Esophagus squamous epithelium (tissue), 5 donors: ENCODE measurements at places on chromosomes 6 and 20.

DNA sequence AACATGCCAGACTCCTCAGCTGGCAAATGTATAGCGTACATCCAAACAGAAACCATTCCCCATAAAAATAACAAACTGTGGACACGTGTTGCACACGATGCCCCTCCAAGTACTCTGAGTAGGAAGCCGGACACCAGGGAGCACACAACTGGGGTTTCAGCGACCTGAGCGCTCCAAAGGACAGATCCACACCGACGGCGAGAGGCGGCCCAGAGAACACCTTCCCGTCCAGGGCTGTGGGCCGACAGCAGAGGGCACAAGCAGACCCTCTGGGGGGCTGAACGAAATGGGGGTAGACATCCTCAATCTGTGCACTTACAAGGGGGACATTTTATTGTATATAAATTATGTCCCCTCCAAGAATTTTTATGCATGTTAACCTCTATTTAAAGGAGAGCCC is 24.7 kb downstream of the TAF4 start:
- no peak for DNase-seq

DNA sequence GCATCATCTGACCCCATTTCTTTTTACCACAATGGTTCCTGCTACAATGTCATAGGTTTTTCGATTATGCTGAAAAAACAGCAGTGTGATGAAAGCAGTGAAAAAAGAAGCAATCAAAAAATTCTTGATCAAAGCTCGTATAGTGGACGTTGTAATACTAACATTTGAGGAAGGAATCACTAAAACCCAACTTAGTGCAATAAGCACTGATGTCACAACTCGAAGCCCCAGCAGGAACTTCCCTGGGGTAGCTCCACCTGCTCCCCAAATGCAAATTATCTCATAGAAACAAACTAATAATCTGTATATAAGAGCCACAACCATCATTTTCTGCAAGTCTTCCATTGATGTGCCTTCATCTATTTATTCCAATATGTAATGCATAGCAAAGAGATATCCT is 285.6 kb upstream of the SGK1 start:
- no peak for DNase-seq

GRCh38 chr6:21626756-21627155 is 33.2 kb downstream of the SOX4 start:
- no peak for DNase-seq

- no peak for DNase-seq
These were observed 125.2 kb downstream of the SULF2 start for GRCh38 chr20:47659904-47660601.

DNA sequence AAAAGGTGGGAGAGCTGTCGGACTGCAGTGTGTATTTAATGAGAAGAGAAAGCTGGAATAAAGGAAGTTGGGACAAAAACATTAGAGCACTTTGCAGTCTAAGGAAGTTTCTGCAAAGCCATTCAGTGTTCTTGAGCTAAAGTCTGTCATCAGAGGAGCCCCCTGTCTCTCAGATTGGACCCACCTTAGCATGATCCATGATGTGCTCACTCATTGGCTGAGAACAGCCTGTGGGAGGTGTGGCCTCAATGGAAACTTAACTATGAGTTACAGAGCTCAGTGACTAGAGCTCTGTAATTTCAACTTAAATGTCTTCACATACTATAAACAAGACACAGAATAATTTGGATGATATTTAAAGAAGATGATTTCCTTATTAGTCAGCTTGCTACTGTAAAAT is 437.0 kb downstream of the BTBD3 start:
- no peak for DNase-seq

DNA sequence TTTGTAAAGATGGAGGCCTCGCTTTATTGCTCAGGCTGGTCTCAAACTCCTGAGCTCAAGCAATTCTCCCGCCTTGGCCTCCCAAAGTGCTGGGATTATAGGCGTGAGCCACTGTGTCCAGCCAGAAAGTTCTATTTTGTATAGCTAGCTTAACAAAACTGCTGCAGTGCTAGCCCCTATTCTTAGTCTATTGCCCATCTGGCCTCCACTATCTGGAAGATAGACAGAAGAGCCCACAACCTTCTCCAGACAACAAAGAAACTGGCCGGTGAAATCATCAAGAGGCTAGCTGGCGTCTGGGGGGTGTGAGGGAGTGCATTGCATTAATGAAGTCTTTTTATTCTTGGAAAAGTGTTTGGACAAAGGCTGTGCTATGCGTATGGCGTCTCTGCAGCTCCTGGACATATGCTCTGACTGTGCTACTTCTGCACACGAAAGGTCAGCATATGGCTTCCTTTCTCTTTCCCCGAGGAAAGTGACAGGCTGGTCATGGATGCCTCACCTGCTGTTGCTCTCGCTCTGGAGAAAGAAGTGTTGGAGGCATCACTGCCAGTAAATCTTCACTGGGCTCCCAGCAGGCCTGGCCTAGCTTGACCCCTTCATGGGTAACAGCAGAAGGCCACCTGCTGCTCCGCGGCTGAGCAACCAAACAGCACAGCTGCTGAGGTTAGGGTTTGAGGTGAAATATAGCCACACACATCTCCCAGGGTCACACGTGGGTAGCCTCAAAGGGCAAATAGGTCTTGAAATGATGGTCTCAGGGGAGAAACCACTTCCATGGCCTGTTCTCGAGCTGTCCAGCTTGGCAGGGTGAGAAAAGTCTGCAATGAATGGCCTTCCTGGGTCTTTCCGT is 95.1 kb upstream of the IYD start:
- no peak for DNase-seq

GRCh38 chr20:58402305-58402704 is 13.3 kb downstream of the VAPB start:
- DNase-seq: no peak

DNA sequence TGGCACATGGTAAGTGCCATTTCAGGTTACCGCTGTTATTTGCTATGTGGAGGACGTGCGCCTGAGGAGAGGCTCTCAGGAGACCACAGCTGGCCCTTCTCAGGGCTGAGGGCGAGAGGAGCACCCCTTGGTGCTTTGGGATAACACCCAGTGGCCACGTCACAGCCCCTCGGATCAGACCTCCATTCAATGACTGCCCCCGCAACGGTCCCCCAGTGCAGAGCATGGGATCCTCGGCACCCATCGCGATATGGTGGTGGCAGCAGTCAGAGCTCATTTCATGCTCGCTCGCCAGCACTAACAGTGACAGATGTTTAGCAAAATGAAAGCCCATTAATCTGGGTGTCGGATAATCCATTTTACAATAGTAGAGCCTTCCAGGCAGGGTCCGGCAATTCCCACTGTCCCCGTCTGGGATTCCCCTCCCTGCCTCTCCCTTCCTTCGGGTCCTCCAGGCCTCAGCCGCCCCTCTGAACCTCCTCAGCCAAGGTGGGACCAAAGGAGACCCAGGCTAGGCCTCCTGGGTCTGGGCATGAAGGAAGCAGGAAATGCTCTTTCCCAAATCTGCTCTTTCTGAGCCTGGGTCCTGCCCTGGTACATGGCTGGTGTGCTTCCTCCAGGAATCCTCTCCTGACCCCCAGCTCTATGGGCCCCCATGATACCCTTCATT is 117.1 kb downstream of the GRM4 start:
- no peak for DNase-seq

- no peak for DNase-seq
These were observed 91.7 kb upstream of the SLC22A16 start for GRCh38 chr6:110567957-110568696.

GRCh38 chr6:115750946-115751345 is 309.7 kb downstream of the FRK start:
- no peak for DNase-seq

- DNase-seq: no peak
These were observed 276.3 kb downstream of the PAX1 start for GRCh38 chr20:21981597-21982344.

DNA sequence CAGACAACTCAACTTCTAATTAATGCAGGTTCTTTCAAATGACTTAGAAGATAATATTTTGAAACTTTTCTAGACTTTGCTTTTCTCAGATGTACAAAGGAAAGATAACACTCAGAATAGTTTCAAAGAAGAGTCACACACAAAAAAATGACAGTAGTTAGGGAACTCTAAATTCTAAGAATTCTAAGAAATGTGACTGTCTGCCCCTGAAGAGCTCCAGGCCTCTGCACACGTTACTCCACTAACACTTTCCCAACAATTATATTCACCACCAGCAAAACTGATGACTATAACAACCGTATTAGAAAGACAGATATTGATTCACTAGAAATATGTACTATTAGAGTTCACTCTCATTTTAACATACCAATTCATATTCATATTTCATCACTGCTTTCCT is 133.3 kb upstream of the SMLR1 start:
- DNase-seq: no peak
